ENCODE measurements at places on chromosomes 5 and 9. TPM values are rescaled to one million over a fixed set of nuclear protein-coding genes. Genes with fewer than 3 reads are reported as not detected.

DNA sequence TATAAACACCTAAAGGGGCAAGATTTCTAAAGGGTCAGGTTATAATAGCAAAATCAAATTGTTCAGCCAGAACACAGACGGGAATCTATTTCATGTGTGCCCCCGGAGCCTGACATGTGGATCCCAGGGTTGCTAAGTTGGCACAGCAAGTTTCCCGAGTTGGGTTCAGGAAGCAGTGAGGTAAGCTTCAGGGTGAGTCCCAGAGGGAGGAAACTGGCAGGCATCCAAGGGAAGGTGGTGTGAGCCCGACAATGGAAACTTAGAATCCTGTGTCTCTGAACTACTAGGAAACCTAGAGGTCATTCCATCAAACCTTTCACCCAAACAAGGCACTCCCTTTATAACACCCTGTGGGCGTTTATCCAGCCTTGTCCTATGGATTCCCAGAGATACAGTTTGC, 98.4 kb downstream of the ADRB2 start:
- no peaks in the 10 kb centered on the region for H3K36me3 ChIP-seq
- no peaks in the 10 kb centered on the region for H3K27me3 ChIP-seq
- no peak for DNase-seq
- no peak overlapping the region for H3K4me3 ChIP-seq
- H3K27ac ChIP-seq = no peak overlapping the region

DNA sequence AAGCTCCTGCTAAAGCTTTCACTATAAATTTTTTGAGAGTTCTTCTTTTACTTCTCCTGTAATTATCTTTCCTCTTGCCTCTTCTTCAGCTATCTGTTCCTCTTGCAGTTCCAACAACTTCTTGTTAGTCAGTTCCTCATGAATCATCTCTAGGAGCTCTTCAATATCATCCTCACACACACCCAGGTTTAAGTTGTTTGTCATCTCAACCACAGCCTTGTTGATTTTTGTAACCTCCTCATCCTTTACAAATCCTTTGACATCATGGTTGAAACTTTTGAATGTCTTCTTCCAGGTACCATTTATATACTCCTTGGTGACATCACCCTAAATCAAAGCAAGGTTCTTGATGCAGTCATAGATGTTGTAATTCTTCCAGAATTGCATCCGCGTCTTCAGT, 106.3 kb upstream of the MAMDC2 start:
- H3K36me3 ChIP-seq = peaks cover 8% of the 10 kb centered on the region
- no peaks in the 10 kb centered on the region for H3K27me3 ChIP-seq
- H3K4me1 ChIP-seq = no peaks in the 10 kb centered on the region
- DNase-seq = no peak

DNA sequence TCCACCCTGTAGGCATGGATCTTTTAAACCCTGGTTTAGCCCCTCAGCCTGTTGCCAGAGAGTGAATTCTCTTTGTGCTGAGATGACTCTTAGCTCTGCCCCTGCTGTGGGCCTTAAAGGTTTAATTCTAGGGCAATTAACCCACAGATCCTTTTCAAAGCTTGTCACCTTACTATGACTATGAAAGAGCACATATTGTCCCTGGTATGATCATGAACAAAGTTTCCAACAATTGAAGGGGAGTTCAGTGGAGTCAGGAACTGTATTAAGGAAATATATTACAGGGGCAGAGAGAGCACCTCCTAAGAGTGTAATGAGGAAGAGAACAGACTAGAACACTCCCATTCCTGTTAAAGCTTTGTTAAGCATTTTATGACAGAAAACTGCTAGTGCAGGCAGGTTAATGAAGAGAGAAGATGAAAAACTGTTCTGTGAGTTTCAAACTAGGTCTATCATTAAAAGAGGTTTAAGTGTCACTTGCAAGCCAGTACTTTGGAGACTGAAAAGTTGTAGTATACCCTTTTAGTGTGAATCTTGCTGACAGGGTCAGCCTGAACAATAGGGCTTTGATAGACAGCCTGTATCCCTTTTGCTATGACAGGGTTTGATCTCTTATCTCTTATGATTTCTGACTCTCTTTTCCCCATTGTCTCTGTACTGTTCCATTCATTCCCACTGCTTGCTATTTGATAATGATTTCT, 104.2 kb upstream of the ELL2 start:
- no peak overlapping the region for H3K4me3 ChIP-seq
- DNase-seq = no peak
- no peak overlapping the region for H3K27ac ChIP-seq
- no peaks in the 10 kb centered on the region for H3K4me1 ChIP-seq

Gene CCL28
- not detected for total RNA-seq

DNA sequence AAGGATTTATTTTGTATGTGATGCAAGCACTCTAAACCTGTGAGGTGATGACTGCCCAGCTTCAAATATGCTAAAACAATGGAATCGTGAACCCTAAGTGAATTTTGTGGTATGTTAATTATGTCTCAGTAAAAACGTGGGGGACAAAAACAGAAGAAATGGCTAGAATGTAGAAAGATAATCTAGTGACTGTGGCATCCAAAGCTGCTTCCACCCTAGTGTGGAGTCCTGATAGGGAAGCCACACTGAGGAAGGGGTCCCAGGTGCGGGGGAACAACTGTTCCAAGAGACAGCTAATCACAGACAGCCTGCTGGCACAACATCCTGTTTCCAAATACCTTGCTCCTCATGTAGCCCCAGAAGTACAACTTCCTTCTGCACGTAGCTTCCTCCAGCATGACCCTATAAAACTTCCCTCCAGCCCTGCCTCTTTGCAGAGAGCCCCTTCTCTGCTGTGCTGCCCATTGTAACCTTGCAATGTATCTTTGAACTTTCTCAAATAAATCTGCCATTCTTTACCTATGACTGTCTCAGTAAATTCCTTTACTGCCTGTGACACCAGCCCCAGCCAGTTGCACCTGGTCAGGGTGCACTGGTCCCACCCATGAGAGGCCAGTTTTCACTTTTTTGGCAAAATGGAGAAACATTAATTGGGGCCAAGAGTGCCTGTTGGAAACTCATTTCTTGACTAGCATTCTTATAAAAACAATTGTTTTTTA, 4.9 kb downstream of the GMCL2 start:
- H3K36me3 ChIP-seq = peaks cover 8% of the 10 kb centered on the region
- no peak overlapping the region for H3K27ac ChIP-seq
- peak; percentile 55 for DNase-seq

Gene GADD45G
- 6.8 TPM for total RNA-seq

Gene SLC9A3
- 0.75 TPM for total RNA-seq

DNA sequence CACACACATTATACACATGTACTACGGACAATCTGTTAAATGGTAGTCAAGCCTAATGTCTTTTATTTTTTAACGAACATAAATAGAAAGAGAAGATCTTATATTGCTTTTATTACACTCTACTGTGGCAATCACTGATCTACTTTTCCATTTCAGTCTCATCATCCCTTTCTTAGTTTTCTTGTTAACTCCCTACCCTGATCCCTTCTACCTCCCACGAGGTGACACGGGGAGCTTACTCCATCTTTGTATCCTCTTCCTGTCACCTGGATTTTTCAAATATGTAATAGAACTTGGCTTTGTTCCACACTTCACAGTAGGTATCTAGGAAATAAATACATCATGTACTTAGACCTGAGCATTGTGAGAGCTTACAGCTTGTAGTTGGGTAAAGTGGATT, 211.0 kb downstream of the PIK3R1 start:
- no peak for DNase-seq
- H3K4me3 ChIP-seq = no peak overlapping the region
- no peaks in the 10 kb centered on the region for H3K4me1 ChIP-seq
- H3K27ac ChIP-seq = no peak overlapping the region

Gene FAM13B
- 23.1 TPM for total RNA-seq

Gene C8G
- total RNA-seq = 0.96 TPM

DNA sequence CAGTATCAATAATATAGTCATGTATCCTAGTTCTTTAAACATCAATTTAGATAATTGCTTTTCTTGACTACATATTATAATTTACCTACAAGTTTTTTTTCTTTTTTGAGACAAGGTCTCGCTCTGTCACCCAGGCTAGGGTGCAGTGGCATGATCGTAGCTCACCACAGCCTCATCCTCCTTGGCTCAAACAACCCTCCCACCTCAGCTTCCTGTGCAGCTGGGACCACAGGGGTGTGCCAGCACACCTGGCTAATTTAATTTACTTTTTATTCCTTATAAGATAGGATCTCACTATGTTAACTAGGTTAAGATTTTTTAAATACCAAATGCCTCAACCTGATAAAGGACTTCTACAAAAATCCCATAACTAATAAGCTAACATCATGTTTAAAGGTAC, 21.1 kb downstream of the UIMC1 start:
- no peaks in the 10 kb centered on the region for H3K27me3 ChIP-seq
- no peak overlapping the region for H3K27ac ChIP-seq
- H3K36me3 ChIP-seq = peaks cover 64% of the 10 kb centered on the region
- no peak overlapping the region for H3K4me3 ChIP-seq
- DNase-seq = no peak
- H3K4me1 ChIP-seq = no peaks in the 10 kb centered on the region

Gene TAF11L11
- total RNA-seq = not detected

- peaks cover 2% of the 10 kb centered on the region for H3K27me3 ChIP-seq
- no peaks in the 10 kb centered on the region for H3K4me1 ChIP-seq
- DNase-seq = no peak
- H3K4me3 ChIP-seq = no peak overlapping the region
- H3K36me3 ChIP-seq = no peaks in the 10 kb centered on the region
Observed at GRCh38 chr5:135448791-135449507, 1.8 kb upstream of the DCANP1 start.

Gene LMAN2
- 105 TPM for total RNA-seq

DNA sequence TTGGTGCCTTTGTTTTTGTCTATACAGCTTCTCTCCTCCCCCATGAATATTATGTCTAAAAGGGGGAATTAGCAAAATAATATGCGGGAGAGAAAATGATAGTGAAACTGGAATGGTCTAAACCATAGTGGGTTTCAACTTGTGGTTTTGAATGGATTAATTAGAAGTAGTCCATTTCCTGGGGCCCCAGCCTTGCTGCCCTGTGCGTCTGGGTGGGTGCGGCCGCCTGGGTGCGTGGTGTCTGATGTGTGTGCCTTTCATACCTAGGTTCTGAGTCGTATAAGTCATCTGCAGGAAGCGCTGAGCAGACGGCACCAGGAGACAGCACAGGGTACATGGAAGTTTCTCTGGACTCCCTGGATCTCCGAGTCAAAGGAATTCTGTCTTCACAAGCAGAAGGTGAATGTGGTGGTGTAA, 120.0 kb upstream of the CACNA1B start:
- peaks cover 57% of the 10 kb centered on the region for H3K36me3 ChIP-seq
- H3K4me3 ChIP-seq = no peak overlapping the region
- H3K4me1 ChIP-seq = no peaks in the 10 kb centered on the region
- DNase-seq = no peak
- H3K27ac ChIP-seq = no peak overlapping the region

- no peak overlapping the region for H3K27ac ChIP-seq
- H3K27me3 ChIP-seq = no peaks in the 10 kb centered on the region
- no peaks in the 10 kb centered on the region for H3K4me1 ChIP-seq
- no peaks in the 10 kb centered on the region for H3K36me3 ChIP-seq
- H3K4me3 ChIP-seq = no peak overlapping the region
- no peak for DNase-seq
Observed at GRCh38 chr5:21419383-21419782, 1431.4 kb upstream of the CDH18 start.

- H3K4me3 ChIP-seq = no peak overlapping the region
- DNase-seq = no peak
- no peak overlapping the region for H3K27ac ChIP-seq
- H3K36me3 ChIP-seq = no peaks in the 10 kb centered on the region
- no peaks in the 10 kb centered on the region for H3K4me1 ChIP-seq
- no peaks in the 10 kb centered on the region for H3K27me3 ChIP-seq
Observed at GRCh38 chr5:111241696-111242095, 17.5 kb downstream of the CAMK4 start.

- no peaks in the 10 kb centered on the region for H3K27me3 ChIP-seq
- no peak overlapping the region for H3K4me3 ChIP-seq
- no peak overlapping the region for H3K27ac ChIP-seq
- no peaks in the 10 kb centered on the region for H3K4me1 ChIP-seq
Observed at GRCh38 chr9:129944506-129945116, 98.4 kb downstream of the FNBP1 start.

DNA sequence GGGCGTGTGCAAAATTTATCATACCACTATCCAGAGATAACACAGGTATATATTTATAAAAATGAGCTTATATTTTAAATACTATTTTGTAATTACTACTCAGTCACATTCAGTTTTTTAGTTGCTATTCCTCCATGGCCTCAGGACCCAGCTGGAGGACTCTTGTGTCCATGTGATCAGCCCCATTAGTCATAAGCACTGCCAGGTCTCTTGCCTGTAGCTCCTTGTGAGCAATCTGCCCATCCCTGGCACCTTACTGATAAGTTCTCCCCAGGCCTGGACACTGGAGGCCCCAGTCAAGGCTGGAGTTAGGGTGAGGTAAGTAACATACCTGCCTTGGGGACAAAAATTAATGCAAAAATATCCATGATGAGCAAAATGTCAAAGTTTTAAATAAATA, 29.5 kb upstream of the ADRB2 start:
- H3K27me3 ChIP-seq = no peaks in the 10 kb centered on the region
- H3K4me1 ChIP-seq = no peaks in the 10 kb centered on the region
- H3K27ac ChIP-seq = no peak overlapping the region
- no peak overlapping the region for H3K4me3 ChIP-seq
- H3K36me3 ChIP-seq = no peaks in the 10 kb centered on the region

Gene ARHGEF39
- 21.6 TPM for total RNA-seq

DNA sequence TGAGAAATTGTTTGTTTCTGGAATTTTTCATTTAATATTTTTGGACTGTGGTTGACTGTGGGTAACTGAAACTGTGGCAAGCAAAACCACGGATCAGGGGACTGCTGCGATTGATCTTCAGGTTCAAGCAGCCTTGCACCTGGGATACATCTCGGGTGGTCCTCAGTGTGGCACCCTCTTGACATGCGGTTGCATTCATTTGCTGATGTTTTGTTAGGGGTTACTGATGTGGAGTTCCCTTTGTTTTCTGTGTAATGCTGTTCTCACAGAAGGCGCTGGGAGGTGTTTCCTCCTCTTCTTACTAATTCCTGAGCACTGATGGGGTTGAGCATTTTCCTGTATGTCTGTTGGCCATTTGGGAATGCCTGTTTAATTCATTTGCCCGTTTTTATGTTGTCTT, 60.4 kb downstream of the EHMT1 start:
- H3K27me3 ChIP-seq = no peaks in the 10 kb centered on the region
- DNase-seq = peak; percentile 78
- peaks cover 13% of the 10 kb centered on the region for H3K36me3 ChIP-seq
- H3K4me3 ChIP-seq = 0 out of 2 replicates have a peak overlapping the region, but pooled peaks have one; percentile 25
- H3K4me1 ChIP-seq = peaks cover 21% of the 10 kb centered on the region

DNA sequence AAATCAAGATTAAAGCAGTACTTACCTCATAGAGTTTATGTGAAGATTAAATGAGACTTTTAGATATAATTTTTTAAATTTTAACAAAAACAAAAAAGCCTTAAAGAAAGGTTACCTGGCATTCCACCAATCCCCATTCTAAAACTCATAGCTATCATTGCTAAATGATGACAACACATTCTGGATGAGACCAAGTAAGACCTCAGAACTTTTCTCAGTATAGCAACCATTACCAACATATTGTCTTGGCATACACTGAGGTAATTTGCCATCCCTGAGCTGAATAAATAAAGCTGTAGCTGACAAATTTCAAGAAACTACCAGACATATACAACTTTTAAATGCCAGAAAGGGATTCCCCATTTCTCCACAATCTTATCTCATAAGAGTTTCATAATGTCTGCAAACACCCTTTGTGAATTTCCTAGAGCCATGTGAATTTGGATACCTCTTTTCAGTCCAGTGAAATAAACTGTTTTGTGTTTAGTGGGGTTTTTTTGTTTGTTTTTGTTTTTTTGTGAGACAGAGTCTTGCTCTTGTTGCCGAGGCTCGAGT, 29.5 kb downstream of the RANBP3L start:
- no peaks in the 10 kb centered on the region for H3K4me1 ChIP-seq
- no peaks in the 10 kb centered on the region for H3K36me3 ChIP-seq
- no peak overlapping the region for H3K4me3 ChIP-seq
- DNase-seq = no peak

- H3K27me3 ChIP-seq = no peaks in the 10 kb centered on the region
- H3K27ac ChIP-seq = no peak overlapping the region
- no peak overlapping the region for H3K4me3 ChIP-seq
- no peak for DNase-seq
Observed at GRCh38 chr5:19301271-19301670, 686.7 kb downstream of the CDH18 start.

Data from H9 (cell line).